NCI-H2029 treated with DMSO at 0.1 percent for 48 hours (cell line): ENCODE measurements at places on chromosomes 3 and 15.

- DNase-seq = no peak
These were observed 54.9 kb upstream of the LYSMD4 start for GRCh38 chr15:99788156-99788555.

- no peak for DNase-seq
These were observed 289.0 kb upstream of the RASGRP1 start for GRCh38 chr15:38853608-38854007.

DNA sequence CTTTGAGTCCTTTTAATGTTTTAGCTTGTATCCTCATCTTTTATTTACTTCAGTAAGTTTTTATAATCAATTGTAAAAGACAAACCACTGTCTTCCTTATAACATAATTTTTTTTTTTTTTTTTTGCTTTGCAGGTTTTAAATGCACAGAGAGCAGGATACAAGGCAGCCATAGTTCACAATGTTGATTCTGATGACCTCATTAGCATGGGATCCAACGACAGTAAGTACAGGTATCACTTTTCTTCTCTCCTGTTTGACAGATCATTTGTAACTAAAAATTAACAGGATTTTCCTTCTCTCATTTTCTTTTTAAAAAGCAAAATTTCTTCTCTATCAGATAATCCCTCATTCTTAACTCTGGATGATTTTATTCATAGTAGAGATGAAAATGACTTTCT lies 75.4 kb downstream of the PFN2 start:
- no peak for DNase-seq

DNA sequence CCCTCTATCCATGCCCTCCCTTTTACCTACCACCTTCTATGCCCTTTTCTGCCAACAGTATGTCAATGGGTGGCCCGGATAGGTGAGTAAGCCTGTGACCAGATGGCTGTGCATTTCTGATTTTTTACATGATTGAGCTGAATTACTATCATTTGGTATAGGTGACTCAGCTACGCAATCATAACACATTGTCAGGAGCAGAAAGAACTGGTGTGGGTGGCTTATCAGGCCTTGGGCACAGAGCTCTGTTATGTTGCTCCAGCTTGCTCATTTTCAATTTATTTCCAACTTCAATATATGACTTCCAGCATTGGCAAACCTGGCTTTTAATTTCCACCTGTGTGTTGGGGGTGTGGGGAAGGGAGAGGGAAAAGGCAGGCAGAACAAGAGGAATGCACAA lies 86.6 kb upstream of the AGBL1 start:
- no peak for DNase-seq
